Endothelial cell (in vitro differentiated cells): ENCODE measurements at places on chromosomes 2 and 18. TPM values are rescaled to one million over a fixed set of nuclear protein-coding genes. Genes with fewer than 3 reads are reported as not detected.

The PAIP2B gene
- 2.9 TPM for total RNA-seq

- peaks cover 4% of the 10 kb centered on the region for H3K36me3 ChIP-seq
- H3K27ac ChIP-seq = peak overlapping the region; percentile 68
- H3K4me3 ChIP-seq = peak overlapping the region; percentile 38
- DNase-seq = no peak
- H3K4me1 ChIP-seq = peaks cover 48% of the 10 kb centered on the region
Measured at GRCh38 chr2:216002101-216002678, 11.2 kb downstream of the MREG start.

GRCh38 chr2:155747531-155747930 lies 585.0 kb downstream of the NR4A2 start:
- no peaks in the 10 kb centered on the region for H3K36me3 ChIP-seq
- no peaks in the 10 kb centered on the region for H3K27me3 ChIP-seq
- DNase-seq = no peak

The XIRP2 gene
- 5.5 TPM for total RNA-seq

- H3K36me3 ChIP-seq = no peaks in the 10 kb centered on the region
- H3K4me3 ChIP-seq = no peak overlapping the region
Measured at GRCh38 chr2:119219873-119220272, 3.8 kb upstream of the STEAP3 start.

DNA sequence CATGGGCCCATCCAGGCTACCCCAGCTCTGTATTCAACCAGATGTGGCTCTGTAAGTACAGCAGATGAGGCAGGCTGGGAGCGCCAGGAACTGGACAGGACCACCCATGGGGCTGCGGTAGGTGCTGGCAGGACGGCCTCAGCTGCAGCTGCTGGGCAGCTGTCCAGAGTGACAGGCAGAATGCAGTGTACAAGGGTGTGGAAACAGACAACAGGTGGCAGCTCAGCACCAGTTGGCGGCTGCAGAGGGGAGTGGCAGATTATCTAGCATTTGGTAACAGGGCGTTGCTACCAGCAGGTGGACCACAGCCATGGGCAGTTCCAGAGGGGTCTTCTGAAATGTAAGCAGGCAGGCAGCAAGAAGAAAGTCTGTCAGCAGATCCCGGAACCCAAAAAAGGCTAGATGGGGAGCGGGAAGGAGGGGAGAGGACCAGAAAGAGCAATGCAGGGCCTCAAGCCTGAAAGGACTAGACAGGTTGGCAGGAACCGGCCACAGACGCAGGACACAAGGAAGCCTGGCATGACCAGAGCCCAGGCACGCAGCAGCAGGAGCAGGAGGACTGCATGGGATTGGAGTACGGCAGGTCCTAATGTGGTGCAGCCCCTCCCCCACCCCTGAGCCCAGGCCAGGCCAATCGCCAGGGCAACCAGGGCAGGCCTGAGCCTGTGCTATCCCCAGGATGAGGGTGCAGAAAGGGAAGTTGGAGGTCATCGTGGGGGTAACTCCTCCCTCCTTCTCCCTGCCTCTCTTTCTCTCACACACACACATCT lies 24.7 kb downstream of the PKDCC start:
- peaks cover 10% of the 10 kb centered on the region for H3K4me1 ChIP-seq
- DNase-seq = no peak
- no peaks in the 10 kb centered on the region for H3K36me3 ChIP-seq
- H3K4me3 ChIP-seq = no peak overlapping the region
- no peak overlapping the region for H3K27ac ChIP-seq

The DCC gene
- 14.7 TPM for total RNA-seq

The OSR1 gene
- total RNA-seq = 0.26 TPM

The ACVR1C gene
- 0.10 TPM for total RNA-seq

DNA sequence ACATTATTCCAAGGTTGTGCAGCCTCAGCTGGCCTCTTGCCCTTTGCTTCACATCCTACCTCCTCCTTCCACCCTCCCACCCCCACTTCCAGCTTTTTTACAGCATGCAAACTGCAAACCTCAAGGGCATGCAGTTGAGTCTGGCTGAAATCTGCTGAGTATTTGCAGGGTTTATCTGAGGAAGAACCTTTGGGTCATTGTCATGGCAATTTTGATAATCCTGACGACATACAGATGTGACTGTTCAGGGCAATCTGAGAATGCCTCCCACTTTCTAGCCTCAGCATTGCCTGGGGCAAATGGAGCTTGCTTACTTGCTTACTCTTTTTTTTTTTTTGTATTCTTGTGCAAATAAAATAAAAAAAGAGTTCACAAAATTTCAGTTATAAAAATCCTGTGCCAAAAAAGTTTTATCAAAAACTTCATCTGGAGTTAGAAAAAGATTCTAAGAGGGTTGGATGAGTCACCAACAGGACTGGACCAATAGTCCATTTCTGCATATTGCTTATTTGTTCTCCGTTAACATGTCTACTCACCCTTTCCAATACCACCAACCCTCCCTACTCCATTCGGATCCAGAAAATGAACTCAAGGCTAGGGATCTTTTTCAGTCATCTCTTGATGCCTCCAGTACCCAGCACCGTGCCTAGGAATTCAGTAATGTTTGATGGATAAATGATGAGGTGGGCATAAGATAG lies 23.6 kb upstream of the LHCGR start:
- H3K27me3 ChIP-seq = peaks cover 3% of the 10 kb centered on the region
- H3K4me1 ChIP-seq = no peaks in the 10 kb centered on the region
- H3K36me3 ChIP-seq = no peaks in the 10 kb centered on the region
- no peak overlapping the region for H3K4me3 ChIP-seq

DNA sequence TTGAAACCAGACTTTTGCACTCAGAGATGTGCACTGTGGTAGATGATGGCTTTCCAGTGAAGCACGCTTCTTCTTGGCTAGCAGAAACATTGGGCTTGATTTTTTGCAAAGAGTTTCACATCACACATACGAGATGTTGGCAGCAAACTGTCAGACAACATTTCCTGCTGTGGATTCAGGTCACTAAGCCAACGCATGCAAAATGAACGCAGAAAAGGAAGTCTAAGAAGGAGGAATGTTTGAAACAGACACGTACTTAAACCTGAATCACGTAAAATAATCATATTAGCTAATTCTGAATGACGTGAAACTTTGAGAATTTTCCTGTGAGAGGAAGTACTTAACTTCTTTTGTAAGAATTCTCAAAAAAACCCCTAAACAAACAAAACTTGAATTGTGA lies 88.1 kb downstream of the EPB41L3 start:
- DNase-seq = no peak
- H3K4me3 ChIP-seq = no peak overlapping the region
- no peaks in the 10 kb centered on the region for H3K36me3 ChIP-seq
- H3K27me3 ChIP-seq = peaks cover 1% of the 10 kb centered on the region
- peak overlapping the region; percentile 42 for H3K27ac ChIP-seq

The BOLL gene
- not detected for total RNA-seq

GRCh38 chr2:25410370-25410769 lies 68.6 kb upstream of the DNMT3A start:
- H3K36me3 ChIP-seq = no peaks in the 10 kb centered on the region
- no peak overlapping the region for H3K27ac ChIP-seq
- peaks cover 13% of the 10 kb centered on the region for H3K4me1 ChIP-seq
- H3K27me3 ChIP-seq = no peaks in the 10 kb centered on the region
- no peak for DNase-seq
